ENCODE measurements at places on chromosomes 5 and 9. TPM values are rescaled to one million over a fixed set of nuclear protein-coding genes. Genes with fewer than 3 reads are reported as not detected.
A peak's percentile ranks its signal among the peaks of the same experiment; 100 is the strongest.

- DNase-seq, result no peak
Measured at GRCh38 chr5:10251405-10251804, 1.3 kb downstream of the CCT5 start.

- no peak for DNase-seq
Measured at GRCh38 chr5:67897431-67897830, 318.1 kb upstream of the PIK3R1 start.

DNA sequence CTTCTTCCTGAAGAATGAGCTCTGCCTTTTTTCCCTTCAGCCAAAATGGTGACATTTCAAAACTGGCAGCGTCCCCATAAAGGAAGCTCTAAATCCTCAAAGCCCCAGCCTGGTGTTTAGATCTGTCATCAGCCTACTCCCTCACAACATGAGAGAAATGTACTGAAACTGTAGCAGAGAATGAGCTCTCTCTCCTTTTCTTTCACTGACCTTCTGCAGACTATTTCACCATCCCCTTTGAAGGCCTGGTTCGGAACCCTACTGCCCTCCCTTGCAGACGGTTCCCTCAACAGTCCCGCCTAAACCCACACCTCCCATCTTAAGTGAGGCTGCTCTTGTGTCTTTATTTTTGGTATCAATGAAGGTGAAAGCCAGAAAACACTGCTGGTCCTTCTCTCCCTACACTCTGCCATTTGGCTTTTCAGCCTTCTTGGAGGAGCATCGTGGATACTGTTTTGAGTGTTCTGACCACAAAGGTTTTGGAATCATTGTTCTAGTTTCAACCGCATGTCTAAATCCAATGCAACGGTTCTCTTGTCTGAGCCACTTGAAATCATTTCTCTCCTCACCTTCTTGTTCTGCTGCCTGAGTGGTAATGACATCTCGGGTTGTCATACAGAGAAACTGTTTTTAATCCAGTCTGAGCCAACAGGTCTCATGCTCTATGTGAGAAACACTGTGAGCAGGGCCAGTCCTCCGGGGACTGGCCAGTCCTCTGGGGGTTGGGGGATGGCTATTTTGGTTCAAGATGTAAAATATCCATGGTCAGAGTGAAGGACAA lies 39.0 kb downstream of the ITK start:
- DNase-seq, result peak; percentile 65

DNA sequence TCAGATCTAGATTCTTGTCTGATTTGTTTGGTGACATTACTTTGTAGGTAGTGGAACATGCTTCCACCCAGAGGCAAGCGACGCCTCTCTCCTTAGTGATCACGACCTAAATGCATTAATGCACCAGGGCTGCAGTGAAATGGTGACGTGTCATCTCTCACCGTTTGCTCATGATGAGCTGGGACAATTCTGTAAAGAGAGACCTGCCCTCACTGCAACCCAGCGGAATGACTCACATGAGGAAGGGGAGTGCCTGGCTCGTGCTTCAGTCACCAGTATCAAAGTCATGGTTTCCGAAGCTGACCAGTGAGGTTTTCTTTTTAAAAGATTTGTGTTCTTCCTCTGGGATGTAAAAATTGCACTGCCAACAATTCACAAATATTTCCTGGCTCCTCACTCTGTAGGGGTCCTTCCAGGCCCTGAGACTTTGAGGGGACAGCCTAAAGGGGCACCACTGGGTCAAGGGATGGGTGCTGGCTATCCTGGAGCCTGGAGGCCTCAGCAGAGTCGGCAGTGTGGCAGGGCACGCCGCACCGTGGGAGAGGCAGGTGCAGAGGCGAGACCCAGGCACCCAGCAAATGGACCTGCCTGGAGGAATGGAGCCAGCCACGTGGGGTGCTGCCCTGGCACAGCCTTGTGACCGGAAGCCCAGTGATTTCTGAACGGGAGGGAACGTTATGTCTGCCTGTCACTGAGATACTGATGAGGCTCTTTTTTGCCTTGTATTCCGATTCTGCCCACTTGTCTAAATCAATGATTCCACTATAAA lies 17.3 kb downstream of the QSOX2 start:
- no peak for DNase-seq

DNA sequence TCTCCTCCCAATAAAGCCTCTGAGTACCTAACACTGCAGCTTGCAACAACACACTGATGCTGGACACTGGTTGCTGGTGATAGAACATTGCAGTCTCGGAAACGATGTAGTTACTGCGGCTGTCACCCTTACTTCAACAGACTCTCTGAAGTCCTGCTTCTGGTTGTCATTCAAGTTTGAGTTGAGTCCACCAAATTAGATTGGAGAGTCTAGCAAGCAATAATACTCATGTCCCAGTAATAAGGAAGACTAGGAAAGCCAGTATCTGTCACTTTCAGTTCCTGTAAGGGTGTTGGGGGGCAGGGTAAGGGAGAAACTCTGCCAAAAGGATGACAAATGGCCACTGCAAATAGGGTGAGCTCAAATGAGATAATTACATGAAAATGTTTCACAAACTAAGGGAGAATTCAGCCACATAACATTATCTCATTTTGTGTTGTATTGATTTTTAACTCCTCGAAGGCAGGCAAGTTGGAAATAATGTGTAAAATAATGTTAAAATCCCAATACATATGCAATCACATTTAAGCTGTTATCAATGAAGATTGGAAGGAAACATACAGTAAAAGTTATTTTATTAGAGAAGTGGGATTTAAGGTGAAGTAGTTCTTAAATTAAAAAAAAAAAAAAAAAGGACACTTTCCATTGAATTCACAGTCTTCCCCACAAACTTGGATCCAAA lies 849 bp upstream of the IFT74 start:
- no peak for DNase-seq

DNA sequence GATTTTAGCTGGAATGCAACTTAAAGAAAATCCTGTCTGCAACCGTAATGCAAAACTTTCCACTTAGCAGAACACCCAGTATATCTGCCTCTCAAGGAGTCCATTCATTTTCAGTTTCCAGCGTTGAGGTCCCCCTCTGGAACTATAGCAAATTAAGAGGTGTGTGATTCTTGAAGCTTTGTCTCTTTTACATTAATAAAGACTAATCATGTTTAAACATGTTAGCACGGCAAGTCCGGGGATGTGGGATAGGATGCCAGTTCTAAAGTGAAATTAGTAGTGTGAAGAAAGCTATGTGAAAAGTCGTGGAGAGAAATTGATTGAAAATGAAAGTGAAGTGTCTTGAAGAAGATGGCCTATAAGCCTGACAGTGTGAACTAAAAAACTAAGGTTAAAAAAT lies 429.1 kb downstream of the NR2F1-AS1 start:
- no peak for DNase-seq

DNA sequence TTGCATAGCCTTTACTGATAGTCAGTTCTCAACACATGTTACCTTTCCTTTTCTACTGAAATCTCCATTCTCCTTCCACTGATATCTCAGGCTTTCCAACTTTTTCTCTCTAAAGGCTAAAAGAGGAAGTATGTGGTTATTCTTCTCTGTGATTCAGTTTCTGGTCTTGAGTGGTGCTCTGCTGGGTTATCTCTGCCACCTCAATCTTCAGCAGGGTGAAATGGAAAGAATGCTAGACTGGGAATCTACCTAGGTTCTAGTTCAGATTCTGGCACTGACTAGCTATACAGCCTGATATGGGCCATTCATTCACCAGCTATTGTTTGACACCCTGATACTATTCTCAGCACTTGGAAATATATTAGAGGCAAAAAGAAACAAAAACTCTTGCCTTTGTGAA lies 124.9 kb upstream of the GRIA1 start:
- DNase-seq, result no peak

- no peak for DNase-seq
Measured at GRCh38 chr9:79301085-79301484, 270.7 kb upstream of the TLE4 start.

GRCh38 chr5:132462856-132463745 lies 27.5 kb downstream of the IRF1 start:
- no peak for DNase-seq

DNA sequence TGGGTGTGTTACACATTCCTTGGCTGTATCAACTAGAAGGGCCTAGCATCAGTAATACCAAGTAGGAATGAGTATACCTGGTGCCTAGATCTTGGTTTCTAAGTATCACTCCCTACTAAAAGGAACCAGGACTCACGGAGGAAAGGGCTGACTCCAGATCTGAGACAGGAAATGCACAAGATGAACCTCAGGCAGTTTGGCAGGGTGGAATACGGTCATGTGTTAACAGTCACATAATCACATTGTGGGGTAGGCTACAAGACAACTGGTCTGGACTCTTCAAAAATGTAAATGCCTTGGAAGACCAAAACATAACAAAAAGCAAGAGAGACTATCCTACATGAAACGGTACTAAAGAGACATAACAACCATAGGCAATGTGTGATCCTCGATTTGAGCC lies 158.8 kb downstream of the CRB2 start:
- no peak for DNase-seq

GRCh38 chr5:67910546-67910945 lies 305.0 kb upstream of the PIK3R1 start:
- DNase-seq, result no peak

GRCh38 chr9:73655363-73655762 lies 503.7 kb downstream of the ANXA1 start:
- no peak for DNase-seq

- DNase-seq, result no peak
Measured at GRCh38 chr5:40378396-40379177, 301.1 kb upstream of the PTGER4 start.

KIF4B gene
- 0.11 TPM for total RNA-seq

CBY3 gene
- not detected for total RNA-seq

RANBP6 gene
- 36.8 TPM for total RNA-seq

ELAVL2 gene
- total RNA-seq, result 35.8 TPM

Measured in spinal cord (tissue), 10 donors.